T-helper 2 cell (primary cell): ENCODE measurements at places on chromosomes 4 and X.

DNA sequence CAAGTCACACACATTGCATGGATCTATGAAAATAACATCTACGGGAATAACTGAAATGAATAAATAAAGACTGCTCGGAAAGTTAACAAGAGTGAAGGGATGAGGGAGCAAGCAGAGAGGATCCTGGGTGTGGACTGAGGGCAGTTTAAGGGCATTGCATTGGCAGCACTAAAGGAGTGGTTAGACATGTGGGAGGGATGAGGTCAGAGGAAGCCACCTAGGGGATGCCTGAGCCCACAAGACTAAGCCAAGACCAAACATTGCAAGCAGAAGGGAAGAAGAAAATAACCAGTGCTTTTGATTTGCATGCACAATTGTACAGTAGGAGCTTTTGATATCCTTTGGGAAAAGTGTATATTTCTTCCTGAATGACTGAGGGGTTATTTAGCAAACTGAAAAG, 106.1 kb downstream of the MSL3 start:
- no peak for DNase-seq

GRCh38 chr4:182555997-182556418, 312.8 kb downstream of the TENM3 start:
- no peak for DNase-seq

DNA sequence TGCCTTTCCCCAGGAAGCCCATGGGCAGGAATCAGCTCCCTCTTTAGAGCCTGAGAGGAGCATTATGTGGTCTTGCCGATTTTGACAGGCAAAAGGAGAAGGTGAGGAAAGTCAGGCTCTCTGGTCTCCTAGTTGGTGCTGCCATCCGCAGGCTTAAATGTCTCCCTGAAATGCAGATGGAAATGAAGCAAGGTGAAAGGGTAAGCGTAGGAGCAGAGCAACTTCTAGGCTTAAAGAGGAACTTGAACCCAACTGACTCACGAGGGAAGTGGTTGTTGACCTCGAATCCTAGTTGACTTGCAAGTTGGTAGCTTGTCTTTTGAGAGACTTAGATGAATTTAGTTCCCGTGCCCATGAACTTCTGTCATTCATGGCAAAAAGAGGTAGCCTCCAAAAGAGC, 205.9 kb downstream of the PTTG2 start:
- DNase-seq: no peak

- no peak for DNase-seq
Measured at GRCh38 chrX:148629434-148629833, 129.0 kb downstream of the AFF2 start.

- no peak for DNase-seq
Measured at GRCh38 chr4:56186808-56187523, 200.3 kb downstream of the AASDH start.
